ENCODE measurements at places on chromosomes 2 and 18.

GRCh38 chr2:207777124-207777523, 7.4 kb upstream of the FZD5 start:
- no peak for DNase-seq

DNA sequence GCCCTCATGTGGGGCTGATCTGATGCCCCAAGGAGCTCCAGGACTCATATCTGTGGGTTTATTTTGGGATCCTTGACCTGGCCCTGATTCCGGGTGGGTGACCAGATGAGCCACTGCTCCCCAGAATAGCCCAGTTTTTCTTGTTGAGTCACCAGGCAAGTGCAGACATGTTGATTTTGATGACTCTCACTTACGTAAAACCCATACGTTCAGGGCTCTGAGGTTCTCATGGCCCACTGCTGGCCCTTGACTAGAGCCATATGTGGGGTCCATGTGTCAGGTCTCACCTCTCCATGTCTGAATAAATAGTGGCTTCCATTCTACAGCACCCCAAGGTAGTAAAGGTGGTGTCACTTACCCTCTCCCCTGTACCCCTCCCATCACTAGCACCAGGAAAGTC, 41.9 kb downstream of the CDC42EP3 start:
- DNase-seq: no peak

DNA sequence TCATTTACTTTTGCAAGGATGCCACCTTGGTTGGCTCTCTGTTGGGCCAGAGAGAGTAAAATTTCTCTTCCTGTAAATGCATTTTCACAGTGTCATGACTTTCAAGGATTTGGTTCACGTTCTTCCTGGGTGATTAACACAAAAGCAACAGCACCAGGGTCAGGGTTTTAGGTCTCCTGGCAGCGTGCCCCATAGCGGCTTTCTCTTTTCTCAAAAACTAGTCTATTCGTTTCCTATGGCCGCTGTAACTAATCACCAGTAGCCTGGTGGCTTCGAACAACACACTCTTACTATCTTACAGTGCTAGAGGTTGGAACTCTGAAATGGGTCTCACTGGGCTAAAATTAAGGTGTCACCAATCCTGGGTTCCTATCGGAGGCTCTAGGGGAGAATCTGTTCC, 56.3 kb upstream of the ACMSD start:
- DNase-seq: no peak

- peak; percentile 33 for DNase-seq
Observed at GRCh38 chr2:218407717-218408116, 8.0 kb downstream of the CTDSP1 start.

DNA sequence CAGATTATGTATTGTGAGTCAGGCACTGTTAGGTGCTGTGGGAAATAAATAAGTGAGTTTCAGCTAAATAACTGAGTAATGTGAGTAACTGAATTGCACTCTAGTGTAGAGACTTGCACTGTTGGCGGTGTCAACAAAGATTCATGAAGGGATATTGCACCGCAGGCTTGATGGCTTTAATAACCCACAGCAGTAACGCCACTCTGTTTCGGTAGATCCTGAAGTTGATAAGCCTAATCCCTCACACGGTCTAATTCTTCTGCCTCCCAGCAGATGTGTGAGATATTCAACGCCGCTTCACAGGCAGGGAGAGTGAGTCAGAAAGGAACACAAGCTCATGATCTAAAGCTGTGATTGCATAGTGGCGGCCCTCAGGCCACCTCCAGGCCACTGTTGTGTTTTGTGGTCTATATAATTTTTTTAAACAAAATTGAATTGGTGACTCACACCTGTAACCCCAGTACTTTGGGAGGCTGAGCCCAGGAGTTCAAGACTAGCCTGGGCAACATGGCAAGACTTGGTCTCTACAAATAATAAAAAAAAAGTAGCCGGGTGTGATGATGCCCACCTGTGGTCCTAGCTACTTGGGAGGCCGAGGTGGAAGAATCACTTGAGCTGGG, 94.3 kb downstream of the LIPG start:
- no peak for DNase-seq

DNA sequence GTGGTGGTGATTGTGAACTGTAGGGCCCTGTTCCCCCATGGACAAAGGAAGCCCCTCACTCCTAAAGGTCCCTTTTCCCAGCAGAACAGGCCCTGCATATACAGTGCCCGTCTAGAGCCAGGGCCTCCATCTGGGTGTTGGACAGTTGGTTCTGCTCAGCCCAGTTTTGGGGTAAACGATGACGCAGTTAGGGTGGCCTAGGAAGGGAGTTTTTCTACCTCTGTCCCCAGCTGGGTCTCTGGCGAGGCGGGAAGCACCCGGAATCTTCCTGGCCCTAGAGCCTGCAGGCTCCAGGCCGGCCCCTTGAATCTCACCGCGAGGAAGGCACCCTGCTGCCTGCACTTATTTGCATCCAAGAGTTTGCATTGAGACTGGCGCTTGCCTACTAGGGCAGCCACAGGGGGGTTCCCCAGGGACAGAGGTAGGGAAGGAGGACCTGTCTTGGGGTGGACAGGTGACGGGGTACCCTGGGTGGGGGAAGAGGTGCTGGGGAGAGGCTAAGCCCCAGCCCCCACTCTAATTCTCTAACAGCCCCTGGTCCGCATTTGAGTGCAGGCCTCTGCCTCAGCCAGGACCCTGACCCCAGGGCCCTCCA, 529 bp upstream of the MTA3 start:
- DNase-seq: peak; percentile 14

DNA sequence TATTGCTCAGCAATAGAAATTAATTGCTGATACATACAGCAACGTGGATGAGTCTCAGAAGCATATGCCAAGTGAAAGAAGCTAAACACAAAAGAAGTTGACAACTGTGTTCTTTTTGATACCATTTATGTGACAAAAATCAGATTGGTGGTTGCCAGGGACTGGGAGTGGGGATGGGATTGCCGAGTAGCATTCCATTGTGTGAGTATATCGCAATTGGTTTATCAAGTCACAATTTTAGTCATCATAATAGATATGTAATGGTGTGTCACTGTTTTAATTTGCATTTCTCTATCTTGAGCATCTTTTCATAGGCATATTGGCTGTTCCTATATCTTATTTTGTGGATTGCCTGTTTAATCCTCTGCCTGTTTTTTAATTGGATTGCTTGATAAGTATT, 20.9 kb downstream of the STRADB start:
- no peak for DNase-seq

DNA sequence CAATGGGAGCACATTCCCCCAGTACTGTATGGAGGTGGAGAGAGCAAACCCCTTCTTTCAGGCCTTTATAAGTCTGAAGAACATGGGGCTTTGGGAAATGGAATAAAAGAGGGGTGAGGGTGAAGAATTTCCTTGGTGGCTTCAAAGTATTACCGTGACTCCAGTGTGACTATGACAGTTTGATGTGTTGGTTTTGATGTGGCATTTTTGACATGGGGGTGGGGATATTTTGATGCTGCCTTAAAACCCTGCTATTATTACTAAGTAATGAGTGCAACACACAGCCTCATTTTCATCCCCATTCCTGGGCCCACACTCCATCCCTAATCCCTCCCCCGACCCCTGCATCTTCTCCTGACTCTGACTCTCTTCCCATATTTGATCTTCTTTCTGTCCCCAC, 23.6 kb downstream of the QPCT start:
- no peak for DNase-seq

DNA sequence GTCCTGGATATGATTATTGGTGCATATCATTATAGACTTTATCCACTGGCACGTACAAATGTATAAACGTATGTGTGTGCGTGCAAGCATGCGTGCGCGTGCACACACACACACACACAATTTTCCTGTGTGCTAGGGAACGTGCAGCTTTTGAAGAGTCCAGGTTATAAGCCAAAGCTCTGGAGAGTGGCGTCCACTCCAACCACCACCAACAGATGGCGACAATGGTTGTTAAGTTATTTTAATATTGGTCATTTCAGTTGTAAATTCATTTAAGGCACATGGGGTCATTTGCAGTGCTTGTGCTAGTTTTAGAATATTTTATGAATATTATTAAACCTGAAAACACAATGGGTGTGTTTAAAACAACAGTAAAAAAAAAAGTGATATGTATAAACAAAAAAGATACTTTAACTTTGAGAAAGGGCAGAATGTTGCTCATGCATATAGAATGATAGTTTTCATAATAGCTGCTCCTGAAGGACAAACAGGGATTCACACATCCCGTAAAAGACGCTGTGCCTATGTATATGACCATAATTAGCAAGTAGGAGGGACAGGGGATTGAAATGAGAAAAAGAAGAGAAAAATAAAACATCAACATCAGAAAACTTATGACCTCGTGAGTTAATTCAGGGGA, 124.2 kb upstream of the ITGB6 start:
- DNase-seq: peak; percentile 72

- DNase-seq: no peak
Observed at GRCh38 chr18:45839414-45840395, 14.2 kb downstream of the SIGLEC15 start.

GRCh38 chr2:237059155-237059875, 26.4 kb upstream of the COPS8 start:
- DNase-seq: peak; percentile 27

- no peak for DNase-seq
Observed at GRCh38 chr18:51191128-51191717, 6.3 kb downstream of the MEX3C start.

- no peak for DNase-seq
Observed at GRCh38 chr2:217231212-217231611, 371.3 kb upstream of the TNP1 start.

GRCh38 chr2:6214471-6214870, 522.3 kb downstream of the SOX11 start:
- DNase-seq: no peak

DNA sequence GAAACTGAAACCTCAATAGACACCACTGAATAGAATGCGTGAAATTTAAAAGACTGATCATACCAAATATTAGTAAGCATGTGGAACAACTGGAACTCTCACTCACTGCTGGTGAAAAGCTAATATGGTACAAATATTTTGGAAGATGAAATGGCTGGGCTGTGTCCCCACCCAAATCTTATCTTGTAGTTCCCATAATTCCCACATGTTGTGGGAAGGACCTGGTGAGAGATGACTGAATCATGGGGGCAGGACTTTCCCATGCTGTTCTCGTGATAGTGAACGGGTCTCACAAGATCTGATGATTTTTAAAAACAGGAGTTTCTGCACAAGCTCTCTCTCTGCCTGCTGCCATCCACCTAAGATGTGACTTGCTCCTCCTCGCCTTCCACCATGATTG, 32.0 kb upstream of the MYCN start:
- DNase-seq: no peak

- no peak for DNase-seq
Observed at GRCh38 chr2:9154061-9154460, 52.6 kb upstream of the ASAP2 start.

DNA sequence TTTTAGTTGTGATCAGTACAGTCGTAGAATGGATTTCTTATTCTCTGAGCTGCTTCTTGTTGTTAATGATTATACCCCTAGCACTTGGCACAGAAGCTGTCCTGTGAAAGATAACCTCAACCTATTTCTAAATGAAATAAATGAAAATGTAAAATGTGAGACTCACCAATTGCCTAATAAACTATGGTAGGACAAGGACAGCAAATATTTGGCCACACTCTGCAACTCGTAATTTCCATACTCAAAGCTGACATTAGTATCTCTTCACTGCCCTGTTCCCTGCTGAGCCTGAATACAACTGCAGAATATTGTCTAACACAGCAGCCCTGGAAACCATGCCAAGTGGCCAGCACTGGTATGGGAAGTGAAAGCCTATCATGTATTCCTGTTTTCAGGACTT, 34.5 kb downstream of the TMEM182 start:
- DNase-seq: no peak

DNA sequence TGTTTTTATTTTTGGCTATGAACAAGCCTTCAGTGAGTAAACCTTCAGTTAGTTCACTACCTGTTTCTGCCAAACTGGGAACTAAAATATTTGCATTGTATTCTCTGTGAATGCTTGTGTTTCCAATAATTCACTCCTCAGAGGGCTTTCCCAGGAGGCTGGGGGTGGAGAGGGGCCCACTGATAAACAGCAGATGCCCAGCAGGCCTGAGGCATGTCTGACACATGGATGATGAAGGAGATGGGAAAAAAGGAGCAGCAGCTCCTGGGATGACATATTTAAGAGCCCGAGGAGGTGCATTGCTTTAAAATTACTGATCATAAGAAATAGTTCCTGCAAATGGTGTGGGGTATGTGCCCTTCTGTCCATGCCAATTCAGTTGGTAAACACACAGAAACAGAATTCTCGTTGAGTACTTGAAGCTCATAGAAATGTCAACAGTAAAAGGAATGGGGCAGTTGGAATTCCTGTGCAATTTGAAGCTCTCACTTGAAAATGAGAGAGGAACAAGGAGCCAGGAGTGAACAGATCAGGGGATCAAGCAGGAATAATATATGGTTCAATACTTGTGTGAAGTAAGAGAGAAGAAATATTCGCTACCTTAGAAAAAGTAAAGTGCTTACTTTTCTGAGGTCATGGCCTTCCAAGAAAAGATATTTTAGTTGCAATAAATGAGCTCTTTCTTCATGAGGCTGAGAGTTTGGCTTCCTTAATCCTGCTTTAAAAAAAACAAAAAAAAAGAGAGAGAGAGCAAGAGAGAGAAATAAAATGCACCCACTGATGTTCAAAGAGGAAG, 22.0 kb upstream of the HNMT start:
- DNase-seq: no peak

DNA sequence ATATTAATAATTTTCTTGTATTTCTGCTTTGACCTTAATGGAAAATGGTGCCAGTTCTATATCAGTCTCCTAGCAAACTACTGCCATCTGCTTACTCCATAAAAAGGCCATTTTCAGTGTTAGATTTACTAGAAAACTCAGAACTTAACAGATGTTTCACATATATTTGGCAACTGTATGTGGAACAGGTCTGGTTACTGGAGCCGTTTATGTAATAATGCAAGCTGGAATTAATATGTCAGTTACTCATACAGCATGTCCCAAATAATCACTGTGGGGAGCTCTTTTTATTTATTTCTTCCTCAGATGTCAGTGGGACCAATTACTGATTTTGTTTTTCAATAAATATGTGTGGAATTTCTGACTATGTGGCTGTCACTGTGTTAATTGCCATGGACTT, 1247.6 kb downstream of the CNTNAP5 start:
- peak; percentile 30 for DNase-seq

GRCh38 chr2:216560838-216561270, 62.2 kb downstream of the RPL37A start:
- peak; percentile 72 for DNase-seq

GRCh38 chr2:64646007-64646880, 7.5 kb downstream of the SERTAD2 start:
- DNase-seq: peak; percentile 88

DNA sequence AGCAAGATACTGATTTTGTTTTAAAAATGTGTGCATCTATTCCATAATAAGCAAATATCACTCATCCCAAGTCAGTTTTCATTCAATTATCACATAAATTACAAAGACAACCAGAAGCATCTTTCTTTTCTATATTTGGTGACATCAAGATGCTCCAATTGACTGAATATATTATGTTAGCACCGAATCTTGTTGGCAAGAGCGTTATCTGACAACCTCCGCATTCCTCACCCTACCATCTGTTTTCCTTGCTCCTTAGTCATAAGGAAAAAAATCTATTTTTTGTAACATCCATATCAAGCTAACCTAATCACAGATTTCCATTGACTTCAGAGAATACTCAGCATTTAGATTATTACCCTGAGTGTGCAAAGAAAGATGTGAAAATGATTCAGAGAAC, 212.2 kb upstream of the KYNU start:
- DNase-seq: no peak

GRCh38 chr2:9991829-9992273, 40.4 kb downstream of the GRHL1 start:
- DNase-seq: no peak

GRCh38 chr2:207183506-207183905, 17.8 kb upstream of the KLF7 start:
- DNase-seq: no peak
